ENCODE measurements at places on chromosomes 7 and 10.
A peak's percentile ranks its signal among the peaks of the same experiment; 100 is the strongest.

GRCh38 chr7:100407285-100408180, 21.0 kb downstream of the ZCWPW1 start:
- DNase-seq, result peak; percentile 73

- peak; percentile 35 for DNase-seq
Measured at GRCh38 chr10:31004611-31005193, 27.0 kb downstream of the ZNF438 start.

GRCh38 chr7:107386548-107387102, 83.2 kb upstream of the GPR22 start:
- DNase-seq, result peak; percentile 64

DNA sequence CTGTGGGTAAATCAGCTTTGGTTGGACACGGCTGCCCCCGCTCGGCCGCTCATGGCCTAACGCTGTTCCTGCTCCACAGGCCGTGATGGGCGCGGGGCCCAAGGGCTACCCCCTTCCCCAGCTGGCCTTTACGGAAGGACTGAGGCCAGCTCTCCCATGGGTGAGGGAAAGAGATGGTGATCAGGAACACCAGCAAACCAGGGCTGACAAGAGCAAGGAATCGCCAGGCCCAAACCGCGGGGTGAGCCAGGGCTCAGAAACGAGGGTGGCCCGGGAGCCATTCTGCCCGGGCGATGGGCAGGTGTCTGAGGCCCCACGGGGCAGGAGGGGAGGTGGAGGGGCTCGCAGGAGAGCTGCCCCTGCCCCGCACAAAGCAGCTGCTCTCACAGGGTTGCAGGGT, 26.6 kb downstream of the GPER1 start:
- no peak for DNase-seq

- peak; percentile 33 for DNase-seq
Measured at GRCh38 chr7:20521243-20521642, 94.2 kb upstream of the ABCB5 start.

DNA sequence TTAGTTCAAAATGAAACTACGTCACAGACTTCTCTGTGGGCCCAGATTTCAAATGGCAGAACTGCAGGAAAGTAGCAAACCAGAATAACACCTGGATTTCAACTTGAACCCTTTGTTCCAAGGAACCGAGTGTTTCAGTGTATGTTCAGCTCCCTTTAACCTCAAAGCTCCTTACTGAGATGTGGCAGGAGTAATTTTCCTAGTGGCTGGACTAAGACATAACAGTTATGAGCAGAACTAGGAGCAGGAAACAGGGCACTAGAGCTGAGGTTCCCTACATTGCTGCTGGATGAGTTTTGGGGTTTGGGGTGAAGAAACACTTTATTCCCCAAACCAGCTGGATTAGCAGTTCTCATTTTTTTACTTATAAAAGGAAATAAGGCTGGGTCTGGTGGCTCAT, 50.1 kb downstream of the NSUN6 start:
- DNase-seq, result no peak

DNA sequence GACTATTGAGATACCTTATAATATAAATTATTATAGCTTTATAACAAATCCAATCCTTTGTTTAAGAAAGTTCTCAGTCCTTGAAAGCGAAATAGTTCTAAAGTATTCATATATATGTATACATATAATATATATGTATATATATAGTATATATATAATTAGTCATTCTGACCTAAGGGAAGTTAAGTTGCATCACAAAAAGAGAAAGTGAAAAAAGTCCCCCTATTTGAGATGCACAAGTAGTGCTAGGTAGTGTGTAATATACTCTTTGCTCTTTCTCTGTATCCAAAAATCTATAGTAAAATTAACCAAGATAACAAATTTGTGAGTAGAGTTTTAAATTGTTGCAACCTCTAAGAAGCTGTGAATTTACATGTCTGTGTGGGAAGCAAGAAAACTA, 13.3 kb upstream of the IFIT1B start:
- no peak for DNase-seq

- DNase-seq, result peak; percentile 48
Measured at GRCh38 chr10:11697718-11698527, 44.3 kb upstream of the ECHDC3 start.

DNA sequence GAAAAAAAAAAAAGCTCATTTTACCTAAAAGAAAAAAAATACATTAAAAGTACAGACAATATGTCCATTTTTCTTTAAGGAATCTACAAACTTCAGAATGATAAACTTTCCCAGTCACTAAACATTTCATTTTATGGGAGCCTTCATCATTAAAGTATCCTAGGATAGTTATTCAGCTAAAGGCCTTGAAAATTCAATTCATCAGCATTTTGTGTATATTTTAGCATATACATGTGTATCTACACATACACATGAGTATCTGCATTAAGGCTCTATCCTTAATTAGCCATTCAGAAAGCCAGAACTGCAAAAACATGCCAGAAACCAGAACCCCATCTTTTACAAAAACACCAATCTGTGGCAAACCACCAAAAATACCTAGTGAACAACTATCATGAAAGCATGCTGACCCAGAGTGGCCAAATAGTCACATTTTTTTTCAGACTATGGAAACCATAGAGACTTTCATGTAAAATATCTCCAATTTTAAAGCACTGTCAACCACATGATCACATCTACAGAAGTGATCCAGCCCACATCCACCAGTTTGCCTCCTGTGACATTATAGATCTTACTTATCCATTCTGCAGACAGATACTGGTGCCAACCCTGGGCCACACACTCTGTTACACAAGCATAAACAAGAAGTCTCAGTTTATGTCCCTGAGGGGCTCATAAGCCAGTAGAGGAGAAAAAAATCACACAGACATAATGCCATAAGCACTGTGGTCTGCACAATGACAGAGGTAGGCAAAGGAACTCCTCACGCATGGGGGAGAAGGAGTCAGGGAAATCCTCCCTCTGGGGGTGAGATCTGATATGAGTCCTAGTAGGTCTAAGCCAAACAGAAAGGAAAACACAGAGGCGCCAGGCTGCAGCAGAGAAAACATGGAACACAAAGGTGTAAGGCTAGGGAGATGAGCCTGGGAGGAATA, 79.2 kb downstream of the SRPK2 start:
- DNase-seq, result no peak

- DNase-seq, result peak; percentile 69
Measured at GRCh38 chr10:62264702-62265436, 3.8 kb downstream of the RTKN2 start.

DNA sequence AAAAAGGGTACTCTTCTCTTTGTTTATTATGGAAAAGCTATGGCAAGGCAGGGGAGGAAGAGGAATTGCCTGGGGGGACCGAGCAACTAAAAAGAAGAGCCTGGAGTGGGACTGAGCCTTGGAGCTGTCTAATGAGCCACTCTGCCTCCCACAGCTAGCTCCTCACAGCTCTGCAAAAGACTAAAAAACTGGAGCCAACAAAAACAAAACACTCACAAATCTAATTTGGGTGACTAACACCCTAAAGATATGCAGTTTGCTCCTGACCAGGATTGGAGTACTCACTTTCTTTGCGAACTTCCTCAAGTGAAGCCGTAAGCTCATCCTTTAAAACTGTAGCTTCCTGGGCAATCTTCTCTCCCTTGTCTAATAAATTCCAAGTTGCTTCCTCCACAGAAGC, 89.4 kb downstream of the CTNNA3 start:
- DNase-seq, result no peak

- no peak for DNase-seq
Measured at GRCh38 chr7:52030722-52031121, 714.1 kb upstream of the COBL start.

- no peak for DNase-seq
Measured at GRCh38 chr7:100575206-100575631, 1.5 kb upstream of the SAP25 start.

GRCh38 chr7:69996121-69996520, 397.8 kb downstream of the AUTS2 start:
- no peak for DNase-seq

DNA sequence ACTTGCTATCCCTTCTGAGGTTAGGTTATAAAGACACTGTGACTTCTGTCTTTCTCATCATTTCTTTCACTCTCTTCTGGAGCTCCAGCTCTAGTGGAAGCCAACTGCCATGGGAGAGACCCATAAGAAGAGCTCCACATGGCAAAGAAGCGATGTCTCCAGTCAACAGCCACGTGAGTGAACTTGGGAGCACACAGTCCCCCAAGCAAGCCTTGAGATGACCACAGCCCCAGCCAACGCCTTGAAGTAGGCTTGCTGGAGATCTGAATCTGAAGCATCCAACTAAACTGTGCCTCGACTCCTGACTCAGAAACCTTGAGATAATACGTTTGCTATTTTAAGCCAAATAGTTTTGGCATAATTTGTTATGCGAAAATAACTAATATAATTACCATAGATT, 181.7 kb upstream of the GDF10 start:
- DNase-seq, result no peak

- no peak for DNase-seq
Measured at GRCh38 chr10:35720366-35720765, 78.3 kb upstream of the FZD8 start.

- DNase-seq, result no peak
Measured at GRCh38 chr7:26588511-26588910, 275.9 kb downstream of the SKAP2 start.

DNA sequence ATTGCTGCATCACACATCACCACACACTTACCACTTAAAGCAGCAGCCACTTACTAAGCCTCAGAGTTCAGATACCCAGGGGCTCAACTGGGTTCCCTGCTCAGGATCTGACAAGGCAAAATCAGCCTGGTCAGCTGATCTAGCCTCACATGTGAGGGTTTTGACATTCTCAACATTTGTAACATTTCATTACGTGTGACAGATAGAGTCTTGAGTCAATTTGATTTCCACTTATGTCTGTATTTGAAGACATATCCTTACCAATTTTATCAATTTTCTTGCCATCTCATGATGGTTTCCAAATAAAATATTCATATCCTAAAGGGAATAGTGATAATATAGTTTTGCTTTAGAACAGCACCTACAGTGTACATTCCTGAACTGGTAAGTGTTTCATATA, 494.7 kb upstream of the PFKP start:
- no peak for DNase-seq

DNA sequence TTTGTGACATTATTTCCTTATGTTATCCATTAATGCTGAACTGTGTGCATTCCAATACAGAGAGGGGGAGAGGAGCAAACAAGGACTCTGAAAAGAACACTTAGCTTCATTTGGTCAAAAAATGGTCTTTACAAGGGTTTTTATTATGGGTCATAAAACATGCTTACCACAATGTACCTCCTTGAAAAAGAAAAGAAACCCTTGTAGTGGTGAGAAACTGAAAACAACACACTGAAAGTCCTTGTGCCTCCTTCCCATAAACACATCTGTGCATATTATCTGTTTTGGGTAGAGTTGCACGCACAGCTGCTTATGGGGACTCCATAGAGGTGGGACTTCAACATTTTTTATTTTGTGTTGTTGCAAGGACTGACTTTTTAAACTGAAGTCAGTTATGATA, 98.7 kb downstream of the CDK6 start:
- no peak for DNase-seq

GRCh38 chr7:132485600-132486273, 90.5 kb downstream of the PLXNA4 start:
- no peak for DNase-seq

- DNase-seq, result no peak
Measured at GRCh38 chr7:126016722-126017121, 1087.1 kb upstream of the POT1 start.

- DNase-seq, result no peak
Measured at GRCh38 chr7:36659172-36659516, 65.2 kb downstream of the AOAH start.

GRCh38 chr7:26787701-26788100, 76.7 kb downstream of the SKAP2 start:
- no peak for DNase-seq

DNA sequence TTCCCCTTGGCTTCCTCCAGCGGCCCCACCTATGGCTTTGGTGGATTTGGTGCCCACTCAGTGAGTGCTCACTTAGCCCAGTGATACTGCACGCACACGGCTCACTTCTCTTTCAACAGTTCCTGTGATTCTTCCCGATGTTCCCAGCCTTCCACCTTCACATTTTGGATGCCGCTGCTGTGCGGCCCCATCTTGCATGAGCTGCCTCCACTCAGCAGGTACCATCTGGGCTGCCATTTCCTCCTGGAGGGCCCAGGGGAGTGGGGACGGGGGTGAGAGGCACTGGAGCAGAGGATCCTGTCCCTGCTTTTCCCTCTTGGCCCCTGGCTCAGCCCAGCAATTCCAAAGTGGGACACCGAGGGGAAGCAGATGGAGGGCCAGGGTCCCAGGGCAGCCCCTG, 323.3 kb upstream of the ZNF32 start:
- no peak for DNase-seq

DNA sequence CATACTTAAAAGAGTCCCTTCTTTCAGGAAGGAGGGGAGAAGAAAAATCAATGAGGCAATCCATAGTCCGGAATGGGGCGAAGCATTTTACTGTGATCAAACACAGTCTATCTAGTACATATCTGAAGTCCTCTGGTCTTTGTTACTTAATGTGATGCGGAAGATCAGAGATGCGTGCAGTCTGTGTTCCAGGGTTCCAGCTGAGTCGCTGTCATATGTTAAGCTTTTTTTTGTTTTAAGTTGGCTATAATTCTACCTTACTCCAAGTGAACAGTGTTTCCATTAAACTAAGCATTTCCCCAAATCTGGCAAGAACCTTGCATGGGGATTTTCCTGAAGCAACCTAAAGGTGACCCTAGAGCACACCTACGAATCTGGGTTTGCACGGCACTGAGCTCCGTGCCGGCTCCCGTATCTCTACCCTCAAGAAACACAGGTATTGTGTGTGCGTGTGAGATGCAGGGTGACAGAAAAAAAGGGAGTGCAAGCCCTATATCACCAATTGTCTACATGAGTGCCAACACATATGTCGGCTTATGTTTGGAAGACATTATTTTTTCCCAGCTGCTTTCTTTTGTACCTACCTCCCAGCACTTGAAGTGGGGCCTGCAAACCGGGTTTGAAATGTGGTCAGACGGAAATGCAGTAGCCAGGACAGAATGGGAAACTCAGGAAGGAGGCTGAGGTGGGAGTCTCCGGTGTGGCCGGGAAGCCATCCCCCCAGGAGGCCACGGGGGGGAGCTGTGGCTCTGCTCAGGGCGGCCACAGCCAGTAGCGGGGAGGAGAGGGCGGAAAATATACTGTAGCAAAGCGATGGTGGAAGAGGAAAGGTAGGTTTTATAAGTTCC, 435.8 kb upstream of the MGMT start:
- DNase-seq, result peak; percentile 77

DNA sequence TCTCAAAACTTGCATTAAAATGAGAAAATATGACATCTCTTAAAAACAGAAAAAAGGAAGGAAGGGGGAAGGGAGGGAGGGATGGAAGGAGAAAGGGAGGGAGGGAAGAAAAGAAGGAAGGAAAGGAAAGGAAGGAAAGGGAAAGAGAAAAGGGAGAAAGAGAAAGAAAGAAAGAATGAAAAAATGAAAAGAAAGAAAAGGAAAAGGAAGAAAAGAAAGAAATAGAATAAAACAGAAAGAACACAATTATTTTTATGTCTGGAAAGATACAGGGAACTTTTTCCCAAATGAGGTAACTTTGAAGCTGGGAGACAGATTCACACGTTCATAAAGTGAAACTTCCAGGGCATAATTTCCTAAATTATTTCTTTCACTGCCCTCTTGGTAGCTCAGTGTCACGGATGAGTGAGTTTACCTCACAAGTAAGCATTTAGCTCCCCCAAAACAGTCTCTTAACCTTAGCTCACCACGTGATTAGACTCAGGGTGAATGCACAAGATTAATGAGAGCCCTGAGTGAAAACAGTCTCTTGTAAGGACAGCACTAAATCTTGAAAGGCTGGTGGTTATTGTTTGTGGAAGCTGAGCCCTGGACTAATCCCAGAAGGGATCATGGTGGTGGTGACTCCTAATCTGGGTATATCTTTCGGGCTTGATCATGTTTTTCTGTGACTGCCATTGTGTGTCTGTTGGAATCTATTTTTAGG, 74.1 kb upstream of the HDAC9 start:
- peak; percentile 16 for DNase-seq

Measured in common myeloid progenitor, CD34-positive (primary cell).